ENCODE measurements at places on chromosomes 1 and 21.

GRCh38 chr1:209627027-209627731 is 25.0 kb downstream of the LAMB3 start:
- DNase-seq, result peak; percentile 60

GRCh38 chr1:39509360-39510009 is 18.0 kb downstream of the BMP8A start:
- DNase-seq, result peak; percentile 51

DNA sequence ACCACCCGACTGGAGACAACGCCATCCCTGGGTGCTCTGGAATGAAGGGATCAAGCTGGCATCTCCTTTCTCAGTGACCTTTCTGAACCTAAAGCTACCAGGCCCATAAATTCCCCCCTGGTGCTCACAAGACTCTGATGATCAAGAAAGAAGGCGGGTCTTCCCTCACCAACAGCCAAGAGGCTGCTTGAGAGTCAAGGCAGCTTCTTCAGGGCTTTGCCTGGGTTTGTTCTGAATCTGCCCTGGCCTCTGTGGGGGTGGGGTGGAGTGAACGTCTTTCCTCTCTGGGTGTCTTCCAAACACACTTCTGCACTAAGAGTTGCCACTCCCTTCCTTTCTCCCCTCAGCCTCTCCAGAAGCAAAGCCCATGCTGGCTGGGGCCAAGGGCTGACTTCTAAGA is 36.1 kb downstream of the CD247 start:
- DNase-seq, result no peak

DNA sequence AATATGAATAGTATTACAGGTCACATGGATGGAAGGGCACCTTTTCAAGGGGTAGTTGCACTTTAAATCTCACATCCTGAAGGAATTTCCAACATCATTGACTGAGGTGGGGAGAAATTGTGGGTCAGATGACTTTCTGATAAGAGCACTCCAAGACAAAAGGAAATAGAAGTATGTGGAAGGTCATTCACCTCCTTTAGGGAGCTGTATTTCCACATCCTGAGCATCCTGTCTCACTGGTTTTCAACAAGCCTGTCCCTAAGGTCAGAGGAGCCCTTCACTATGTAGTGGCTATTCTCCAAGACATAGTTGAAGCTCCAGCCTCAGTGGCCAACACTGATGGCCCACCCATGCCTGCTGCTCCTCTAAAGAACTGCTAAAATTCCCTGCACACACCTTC is 76.5 kb downstream of the ATP1A1 start:
- DNase-seq, result no peak

DNA sequence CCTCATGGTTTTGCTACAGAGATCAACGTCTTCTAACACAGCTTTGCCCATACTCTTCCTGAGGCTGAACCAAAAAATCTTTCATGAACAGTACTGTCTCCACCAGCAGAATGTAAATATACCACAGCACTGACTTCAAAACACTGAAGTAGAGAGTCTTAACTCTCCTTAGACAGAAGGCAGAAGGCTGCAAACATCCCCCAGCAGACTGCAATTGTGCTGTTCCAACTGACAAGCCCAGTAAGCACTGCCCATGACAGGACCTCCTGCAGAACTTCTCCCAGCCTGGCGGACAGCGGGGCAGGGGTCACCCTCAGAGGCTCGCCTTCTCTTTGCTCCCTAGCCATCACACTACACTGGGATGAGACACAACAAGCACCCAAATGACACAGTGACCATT is 218.7 kb downstream of the RERE start:
- DNase-seq, result no peak

GRCh38 chr1:50570066-50570468 is 146.8 kb upstream of the DMRTA2 start:
- no peak for DNase-seq

- DNase-seq, result peak; percentile 96
These were observed 64.6 kb upstream of the AK4 start for GRCh38 chr1:65083263-65083896.

DNA sequence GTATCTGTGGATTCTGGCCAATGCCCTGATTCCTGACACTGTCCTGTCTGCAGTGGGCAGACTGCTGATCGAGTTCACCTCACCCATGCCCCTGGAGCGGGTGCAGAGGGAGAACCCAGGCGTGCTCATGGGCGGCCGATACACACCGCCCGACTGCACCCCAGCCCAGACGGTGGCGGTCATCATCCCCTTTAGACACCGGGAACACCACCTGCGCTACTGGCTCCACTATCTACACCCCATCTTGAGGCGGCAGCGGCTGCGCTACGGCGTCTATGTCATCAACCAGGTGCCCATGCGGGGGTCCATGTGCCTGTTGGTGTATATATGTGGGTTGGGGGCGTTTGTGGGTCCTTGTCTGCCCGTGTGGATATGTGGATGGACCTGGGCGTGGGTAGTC is 2.6 kb downstream of the B4GALT2 start:
- no peak for DNase-seq

DNA sequence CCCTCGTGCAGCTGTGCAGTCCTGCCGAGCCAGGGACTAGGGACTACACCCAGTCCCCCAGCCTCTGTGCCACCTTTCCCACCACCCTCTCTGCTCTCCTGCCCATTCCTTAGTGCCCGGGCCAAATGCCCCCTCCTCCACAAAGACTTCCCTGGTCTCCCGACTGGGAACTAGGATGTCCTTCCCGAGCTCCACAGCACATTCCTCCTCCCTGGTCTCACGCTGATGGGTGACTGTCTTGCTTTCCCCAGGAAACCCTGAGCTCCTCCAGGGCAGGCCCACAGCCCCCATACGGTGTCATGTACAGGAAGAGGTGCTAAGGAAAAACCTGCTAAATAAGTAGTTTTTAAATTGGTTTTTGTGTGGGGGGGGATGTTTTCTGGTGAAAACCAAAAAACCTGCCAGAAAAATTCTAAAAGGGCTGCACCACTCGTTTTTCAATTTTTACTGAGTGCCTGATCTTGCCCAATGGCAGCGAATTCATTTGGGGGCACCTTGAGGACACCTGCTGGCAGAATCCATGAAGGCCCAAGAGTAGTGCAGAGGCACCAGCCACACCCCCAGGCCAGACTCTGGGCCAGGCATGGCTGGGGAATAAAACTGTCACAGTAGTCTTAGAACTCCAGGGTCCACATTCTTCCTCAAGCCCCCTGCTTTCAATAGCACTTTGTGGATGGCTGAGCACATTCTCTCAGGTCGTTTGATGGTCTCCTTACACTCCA is 50.4 kb downstream of the GLIS1 start:
- DNase-seq, result no peak

DNA sequence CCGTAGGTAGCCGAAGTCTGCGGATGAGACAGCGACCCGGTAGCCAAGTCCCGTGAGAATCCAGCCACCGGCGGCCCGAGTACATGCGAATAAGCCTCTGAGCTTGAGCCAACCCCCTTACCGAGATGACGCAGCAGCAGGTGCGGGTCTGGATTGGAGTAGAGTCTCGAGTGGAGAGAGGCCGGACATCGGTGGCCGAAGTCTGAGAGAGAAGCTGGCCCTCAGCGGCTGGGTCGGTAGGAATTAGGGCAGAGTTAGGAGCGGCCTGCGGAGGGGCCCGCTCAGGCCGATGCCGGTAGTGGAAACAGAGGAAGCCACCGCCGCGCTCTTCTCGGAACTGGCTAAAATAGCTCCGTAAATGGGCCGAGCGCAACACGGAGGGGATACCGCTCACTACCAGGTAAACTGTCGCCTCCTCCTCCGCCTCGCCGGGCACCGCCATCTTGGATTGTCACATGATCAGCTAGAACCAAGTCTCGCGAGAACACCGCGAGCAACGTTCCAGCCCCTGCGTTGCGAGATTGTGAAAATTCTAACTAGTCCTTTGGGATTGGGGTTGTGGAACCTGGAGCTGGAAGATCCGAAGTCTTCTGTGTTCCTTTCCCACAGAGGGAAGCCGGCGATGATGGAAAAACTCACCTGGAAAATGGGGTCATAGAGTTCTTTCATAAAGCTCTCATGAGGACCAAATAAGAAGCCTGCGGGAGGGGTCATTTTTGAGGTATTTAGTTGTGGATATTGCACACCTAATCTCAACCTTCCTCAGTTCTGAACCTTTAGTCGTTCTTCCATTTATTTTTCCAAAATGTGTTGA is at the start of gene GPATCH3:
Gene GPATCH3, minus strand, starts transcription at position 467 of the 814 bp plus-strand sequence. Its CDS starts 25 bp downstream, at position 442.
- DNase-seq, result peak; percentile 98

DNA sequence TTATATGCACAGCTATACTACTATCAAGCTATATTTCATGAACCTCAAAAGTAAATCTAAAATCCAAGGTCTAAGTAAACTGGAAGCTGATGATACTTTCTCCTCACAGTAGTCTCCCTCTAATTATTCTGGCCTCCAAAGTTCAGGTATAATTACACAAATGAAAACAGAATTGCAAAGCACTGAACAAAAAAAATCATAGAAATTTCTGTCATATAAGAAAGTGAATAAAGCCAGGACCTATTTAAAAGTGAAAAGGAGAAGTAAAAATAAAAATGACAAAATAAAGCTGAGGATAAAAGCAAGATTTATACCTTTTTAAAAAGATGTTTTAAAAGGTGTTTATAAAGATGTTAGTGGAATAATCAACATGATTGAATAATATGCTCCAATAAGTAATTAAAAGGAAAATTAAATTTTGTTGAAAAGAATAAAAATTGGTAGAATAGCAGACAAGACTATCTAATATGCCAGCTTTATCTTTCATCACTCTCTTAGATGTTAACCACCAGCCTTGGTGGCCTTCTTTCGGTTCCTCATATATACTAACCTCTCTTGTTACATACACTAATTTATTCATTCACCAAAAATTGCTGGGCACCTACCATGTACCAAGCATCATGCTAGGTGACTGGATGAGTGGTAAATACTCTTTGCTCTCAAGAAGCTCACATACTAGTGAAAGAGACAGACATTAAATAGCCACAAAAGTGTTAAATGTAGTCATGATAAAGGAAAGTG is 25.1 kb downstream of the SHCBP1L start:
- no peak for DNase-seq

DNA sequence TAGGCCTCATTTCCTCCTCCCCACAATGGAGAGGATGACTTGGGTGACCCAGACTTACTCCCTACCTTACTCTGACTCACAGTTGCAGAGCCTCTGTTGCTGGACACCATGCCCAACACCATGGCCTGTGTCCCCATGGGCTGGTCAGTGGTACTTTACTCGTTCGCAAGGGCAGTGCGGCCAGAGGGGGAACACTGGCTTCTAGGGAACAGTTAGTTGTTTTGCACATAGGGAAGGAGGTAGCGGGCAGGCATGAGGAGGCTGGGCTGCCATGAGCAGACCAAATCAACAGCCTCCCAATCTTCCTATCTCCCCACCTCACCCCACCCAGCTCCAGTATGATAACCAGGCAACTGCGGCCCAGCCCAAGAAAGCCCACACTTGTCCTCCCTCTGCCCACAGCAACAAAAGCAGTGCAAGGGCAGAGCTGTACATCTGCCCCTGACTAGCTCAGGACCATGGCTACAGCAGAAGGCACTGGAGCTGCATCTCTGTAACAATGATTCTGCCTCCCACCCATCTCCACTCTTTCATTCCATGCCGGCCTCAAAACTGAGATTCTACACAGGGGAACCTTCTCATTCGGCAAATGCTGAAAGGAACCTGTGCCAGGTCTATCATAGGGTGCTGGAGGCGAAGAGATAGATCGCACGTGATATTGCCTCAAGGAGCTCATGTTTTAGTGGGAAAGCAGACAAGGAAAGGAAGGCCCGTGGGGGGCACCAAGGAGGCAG is 18.6 kb downstream of the TAL1 start:
- DNase-seq, result no peak

GRCh38 chr1:86991549-86992186 is 77.2 kb downstream of the HS2ST1 start:
- DNase-seq, result no peak

DNA sequence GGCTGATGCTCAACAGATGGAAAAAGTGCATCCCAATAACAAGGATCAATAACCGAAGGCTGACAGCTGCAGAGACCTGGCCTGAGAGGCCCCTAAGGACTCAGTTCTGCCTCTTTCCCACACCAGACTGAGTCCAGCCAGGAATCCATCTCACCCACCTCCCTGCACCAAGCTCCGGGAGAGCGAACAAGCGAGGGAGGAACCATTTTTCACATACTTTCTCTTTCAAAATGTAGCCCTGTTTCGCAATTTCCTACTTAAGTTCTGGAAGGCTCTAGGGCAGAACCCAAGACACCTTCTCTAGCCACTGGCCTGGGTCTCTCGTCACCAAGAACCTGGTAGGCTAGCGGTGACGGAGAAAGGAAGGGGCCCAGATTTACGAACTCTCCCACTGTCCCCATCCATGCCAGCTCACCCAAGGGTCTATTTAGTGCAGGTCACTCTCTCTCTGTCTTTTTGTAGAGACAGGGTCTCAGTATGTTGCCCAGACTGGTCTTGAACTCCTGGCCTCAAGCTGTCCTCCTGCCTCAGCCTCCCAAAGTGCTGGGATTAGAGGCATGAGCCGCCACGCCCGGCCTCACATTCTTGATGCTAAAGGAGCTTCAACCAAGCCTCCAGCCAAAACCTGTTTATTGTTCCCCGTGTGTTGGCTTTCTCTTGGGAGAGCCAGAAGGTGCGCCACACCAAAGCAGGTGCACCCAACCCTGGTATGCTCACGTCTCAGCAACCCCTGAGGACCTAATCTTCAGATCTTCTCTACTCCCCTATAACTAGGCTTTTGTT is 10.9 kb upstream of the GNL2 start:
- DNase-seq, result peak; percentile 50

DNA sequence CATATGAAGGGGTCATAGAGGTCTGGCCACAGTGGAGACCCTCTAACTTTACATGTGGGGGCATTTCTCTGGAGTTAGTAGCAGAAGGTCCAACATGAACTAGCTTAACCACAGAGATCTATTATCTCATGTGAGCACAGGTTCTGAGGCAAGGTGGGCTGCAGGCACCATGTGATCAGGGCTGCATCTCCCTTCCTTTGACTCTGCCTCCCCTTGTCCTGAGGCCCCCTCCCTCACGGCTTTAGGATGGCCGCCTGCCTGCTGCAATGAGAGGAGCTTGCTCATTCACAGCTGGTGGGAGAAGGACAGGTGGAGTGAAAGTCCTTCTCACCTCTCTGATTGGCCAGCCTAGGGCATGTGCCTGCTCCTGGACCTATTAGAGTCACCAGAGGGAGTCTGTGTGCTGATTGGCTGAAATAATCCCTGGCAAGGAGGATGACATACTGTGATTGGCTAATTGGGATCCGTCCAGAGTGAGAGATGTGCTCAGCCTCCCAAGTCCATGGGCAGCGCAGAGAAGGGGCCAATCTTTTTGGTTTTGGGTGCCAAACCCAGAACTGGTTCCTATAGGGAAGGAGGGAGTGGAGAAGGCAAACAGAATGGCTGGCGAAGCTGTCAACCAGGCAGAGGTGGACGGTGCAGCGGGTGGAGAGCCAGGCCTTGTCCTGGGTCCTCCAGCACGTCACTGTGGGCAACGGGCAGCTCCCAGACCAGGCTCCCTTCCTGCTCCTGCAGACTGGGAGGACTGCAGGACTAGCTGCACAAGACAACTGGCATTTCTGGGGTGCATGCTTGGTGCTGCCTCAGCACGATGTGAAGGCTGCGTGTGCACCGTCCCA is 39.4 kb upstream of the C1orf174 start:
- DNase-seq, result no peak

GRCh38 chr1:77829851-77830250 is 50.4 kb downstream of the MIGA1 start:
- DNase-seq, result no peak

DNA sequence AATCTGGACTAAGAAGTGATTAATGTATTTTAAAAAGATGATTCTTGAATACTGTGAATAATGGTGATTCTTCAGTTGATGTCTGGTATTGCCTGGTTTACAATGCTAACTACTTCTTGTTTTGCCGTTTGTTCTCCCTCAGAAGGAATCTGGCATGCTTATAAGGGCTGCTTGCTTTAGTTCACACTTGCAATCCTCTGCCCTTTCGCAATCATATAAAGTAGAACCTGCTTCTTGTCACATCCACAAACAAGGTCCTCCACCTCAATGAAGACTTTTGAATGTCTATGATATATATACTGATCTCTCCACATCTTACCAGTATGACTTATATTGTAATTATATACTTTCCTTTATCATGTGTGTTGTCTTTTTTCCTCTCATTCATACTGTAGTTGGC is 92.6 kb downstream of the ADGRL4 start:
- DNase-seq, result no peak
